ENCODE measurements at places on chromosomes 13 and 19.
A peak's percentile ranks its signal among the peaks of the same experiment; 100 is the strongest.

GRCh38 chr13:46720189-46720588 is 76.8 kb downstream of the ESD start:
- no peak for DNase-seq

GRCh38 chr13:74134777-74135325 is 647 bp upstream of the KLF12 start:
- DNase-seq = peak; percentile 65

GRCh38 chr19:17868669-17869068 is 3.1 kb upstream of the SLC5A5 start:
- DNase-seq = no peak

DNA sequence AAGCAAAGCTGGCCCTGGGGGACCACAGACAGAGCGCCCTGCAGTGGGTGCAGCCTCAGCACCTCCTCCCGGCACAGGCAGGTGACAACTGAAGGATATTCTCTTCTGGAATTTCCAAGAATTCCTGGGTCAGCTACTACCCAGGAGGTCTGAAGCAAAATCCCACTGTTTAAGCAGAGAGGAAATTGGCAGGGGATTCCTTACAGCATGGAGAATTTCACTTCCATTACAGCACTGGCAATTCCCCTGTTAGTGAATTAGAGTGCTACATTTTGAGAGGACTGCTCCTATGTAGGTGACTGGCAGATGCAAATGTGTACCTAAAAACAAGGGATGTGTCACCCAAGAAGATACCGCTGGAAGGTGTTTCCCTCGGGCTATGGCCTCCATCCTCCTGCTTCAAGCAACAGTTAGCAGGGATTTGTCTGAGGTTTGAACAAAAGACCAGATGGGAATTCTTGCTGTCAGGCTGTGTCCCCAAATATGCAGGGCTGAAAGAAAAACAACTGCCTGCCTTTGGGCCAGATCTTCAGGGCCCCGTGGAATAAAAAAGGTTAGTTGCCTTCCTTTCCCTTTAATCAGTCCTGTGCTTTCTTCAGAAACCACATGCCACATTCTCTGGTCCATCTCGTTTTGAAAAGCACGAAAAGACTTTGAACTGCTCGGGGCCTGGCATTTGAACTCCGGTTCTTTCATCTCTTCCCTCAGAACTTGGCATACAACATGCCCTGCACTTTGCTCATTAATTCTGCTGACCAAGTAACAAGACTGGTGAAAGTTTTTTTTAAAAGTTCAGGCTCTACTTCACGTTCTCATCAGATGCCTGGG is 296.4 kb downstream of the DNAJC15 start:
- no peak for DNase-seq

GRCh38 chr13:102376318-102376717 is 25.5 kb downstream of the FGF14 start:
- no peak for DNase-seq

GRCh38 chr13:42707048-42707447 is 74.3 kb upstream of the FAM216B start:
- DNase-seq = no peak

- DNase-seq = no peak
Observed at GRCh38 chr13:49840675-49841074, 48.2 kb upstream of the KPNA3 start.

DNA sequence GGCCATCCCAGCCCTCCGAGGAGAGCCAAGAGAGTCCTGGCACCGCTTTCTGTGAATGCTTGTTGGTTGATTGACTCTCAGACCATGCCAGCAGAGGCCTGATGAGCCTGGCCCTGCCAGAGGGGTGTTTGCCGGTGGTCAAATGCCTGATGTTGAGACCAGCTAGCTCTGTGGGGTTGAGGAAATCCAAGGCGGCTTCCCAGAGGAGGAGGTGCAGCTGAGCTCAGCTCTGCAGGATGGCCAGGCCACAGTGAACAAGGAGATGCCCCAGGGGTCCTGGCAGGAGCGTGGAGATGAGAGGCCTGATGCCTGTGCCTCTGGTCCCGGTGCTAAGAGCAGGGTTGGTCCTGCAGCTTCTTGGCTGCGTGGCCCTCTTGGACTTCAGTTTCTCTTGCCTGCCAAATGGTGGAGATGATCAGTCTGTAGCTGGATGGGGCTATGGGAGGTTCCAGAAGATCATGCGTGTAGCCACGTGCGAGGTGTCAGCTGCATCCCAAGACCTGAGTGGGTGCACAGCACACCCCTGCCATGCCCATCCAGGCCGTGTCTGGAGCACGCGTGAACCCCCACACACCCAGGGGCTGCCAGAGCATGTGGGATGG is 16.8 kb downstream of the NFIC start:
- no peak for DNase-seq

DNA sequence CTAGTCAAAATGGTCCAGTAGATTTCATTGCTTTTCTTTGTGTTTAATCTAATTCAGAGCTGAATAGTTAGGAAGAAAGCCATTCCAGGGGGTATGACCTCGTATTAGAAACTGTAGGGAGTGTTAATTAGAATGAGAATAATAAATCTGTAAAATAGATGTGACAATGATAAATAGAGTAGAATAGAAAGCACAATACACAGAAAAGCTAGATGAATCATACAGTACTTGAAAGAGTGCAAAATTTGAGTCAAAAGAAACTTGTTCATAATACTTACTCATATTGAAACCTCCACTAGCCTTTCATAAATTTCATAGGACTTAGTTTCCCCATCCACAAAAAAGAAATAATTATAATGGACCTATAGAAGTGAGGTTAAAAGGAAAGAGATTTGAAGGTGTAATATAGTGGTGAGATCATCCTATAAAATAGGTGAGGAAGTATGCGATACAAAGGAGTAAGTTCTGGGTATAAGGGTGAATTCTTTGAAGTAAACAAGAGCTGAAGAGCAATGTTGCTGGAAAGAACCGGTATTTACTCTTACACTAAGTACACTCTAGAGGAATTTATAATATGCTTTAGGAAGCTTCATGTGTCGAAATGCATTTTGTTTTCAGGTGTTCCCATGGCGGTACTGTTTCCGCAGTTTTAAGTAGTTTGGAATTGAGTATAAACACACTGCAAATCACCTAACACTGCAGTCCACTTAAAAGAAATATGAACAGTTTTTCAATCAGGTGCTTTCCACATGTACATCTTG is 21.9 kb downstream of the PCDH17 start:
- DNase-seq = no peak

DNA sequence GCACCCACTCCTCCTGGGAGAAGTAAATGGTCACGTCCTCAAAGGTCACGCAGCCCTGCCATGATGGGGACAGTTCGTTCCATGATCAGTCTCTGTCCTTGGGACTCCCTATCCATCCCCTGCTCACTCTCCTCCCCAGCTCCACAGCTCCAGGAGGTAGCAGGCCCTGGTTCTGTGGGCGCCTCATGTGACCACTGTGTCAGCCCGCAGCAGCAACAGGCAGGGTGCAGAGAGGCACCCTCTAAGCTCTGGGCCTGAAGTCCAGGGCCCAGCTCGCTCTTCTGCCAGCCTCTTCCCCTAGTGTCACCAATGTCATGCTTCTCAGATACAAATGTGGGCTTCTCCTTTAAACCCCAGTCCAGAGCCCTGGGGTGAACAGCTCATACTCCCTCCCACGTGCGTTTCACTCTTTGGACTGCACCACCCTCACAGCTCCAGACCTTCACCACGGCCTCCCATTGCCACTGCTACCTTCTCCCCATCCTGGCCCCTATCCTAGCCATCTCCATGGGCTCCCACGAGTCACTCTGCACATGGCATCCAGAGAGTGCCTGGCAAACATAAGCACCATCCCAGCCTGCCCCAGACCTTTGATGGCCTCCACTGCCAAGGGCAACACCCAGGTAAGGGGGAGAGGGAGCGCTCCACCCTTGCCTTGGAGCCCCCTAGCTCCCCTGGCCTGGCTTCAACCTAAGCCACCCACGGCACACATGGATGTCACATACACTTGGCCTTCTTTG is 2.9 kb downstream of the ZNF792 start:
- no peak for DNase-seq

DNA sequence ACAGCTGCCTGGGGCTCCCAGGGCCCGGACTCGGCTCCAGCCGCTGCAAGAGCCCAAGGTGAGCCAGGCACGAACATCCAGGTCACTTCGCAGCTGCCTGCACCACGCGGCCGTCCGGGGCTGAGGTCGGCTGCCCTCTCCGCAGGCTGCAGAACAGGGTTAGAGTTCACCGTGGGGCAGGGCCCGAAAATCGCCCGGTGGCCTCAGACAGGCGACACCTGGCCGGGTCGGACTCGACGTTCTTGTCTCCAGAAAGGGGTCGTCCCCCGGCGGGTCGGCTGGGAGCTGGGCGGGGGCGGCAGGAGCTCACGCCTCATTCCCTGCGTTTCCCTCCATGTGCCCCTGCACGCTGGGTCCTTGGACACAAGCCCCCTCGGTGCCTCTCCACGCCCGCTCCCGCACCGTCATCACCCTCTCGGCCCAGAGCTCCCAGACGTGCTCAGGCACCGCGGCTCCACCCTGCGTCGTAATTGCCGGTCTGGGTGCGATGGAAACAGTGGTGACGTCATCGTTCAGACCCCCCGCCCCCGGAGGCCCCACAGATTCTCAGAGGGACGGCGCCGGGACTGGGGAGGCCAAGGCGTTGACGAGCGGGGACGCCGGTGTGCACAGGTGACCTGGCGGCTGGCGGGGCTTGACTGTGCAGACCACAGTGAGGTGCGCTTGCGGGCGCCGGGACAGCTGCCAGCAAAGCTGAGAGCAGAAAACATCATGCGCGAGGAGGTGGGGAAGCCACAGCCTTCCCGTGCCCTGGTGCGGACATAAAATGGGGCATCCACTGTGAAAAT is 4.0 kb upstream of the GRIN3B start:
- peak; percentile 73 for DNase-seq

GRCh38 chr19:29641597-29641996 is 23.7 kb upstream of the PLEKHF1 start:
- DNase-seq = no peak

DNA sequence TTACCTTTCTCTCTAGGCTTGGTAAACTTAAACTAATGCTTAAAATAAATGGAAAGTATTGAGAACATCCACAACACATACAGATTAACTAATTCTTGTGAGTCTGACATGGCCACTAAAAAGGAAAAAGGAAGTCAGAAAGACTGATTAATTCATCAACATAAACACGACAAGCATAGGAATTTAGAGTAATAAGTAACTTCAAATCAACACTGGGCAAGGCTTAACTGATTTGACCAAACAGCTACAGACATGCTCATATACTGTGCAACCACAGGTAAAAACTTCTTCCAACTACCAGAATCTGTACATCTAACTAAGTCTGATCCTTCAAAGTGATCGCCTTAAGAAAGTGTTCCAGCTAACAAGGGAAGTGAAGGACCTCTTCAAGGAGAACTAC is 20.5 kb downstream of the UGGT2 start:
- no peak for DNase-seq

- DNase-seq = no peak
Observed at GRCh38 chr19:5078182-5078581, 109.3 kb downstream of the KDM4B start.

GRCh38 chr19:41264581-41265394 is 616 bp downstream of the HNRNPUL1 start:
- DNase-seq = peak; percentile 31

- DNase-seq = no peak
Observed at GRCh38 chr19:30695171-30695875, 323.1 kb downstream of the ZNF536 start.

DNA sequence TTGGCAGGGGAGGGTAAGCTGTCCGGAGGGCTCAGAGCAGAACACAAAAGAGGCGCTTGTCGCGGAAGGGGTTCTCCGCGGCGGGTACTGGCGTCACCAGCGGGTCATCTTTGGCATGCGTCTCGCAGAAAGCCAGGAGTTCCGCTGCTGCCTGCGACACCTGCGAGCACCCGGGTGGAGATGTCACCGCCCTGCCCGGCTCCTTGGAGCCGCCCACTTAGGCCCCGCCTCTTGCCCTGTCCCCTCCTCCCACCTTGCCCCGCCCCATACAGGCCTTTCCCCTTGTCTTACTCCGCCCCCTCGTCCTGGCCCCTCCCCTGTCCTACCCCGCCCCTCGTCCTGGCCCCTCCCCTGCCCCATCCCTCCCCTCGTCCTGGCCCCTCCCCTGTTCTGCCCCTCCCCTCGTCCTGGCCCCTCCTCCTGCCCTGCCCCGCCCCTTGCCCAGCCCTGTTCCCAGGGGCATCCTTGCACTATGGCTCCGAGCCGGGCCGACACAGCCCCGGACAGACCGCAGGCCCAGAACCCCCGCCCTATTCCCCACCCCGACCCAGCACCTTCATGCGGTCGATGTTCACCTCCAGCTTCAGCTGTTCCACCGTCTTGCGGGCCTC is 1.9 kb downstream of the GNG8 start:
- peak; percentile 96 for DNase-seq

DNA sequence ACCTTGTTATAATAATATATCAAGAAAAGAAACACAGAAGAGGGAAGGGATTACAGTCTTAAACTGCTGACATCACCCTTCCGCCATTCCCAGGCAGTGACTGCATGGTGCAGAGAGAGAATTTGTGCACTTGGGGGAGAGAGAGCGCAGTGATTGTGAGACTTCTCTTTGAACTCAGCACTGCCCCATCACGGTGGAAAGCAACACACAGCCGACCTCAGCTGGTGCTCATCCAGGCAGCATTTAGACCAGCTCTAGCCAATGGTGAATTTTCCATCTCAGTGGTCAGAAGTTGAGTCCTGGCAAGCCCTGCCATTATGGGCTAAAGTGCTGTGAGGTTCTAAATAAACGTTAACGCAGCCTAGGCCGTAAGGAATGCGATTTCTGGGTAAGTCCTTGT is 1681.5 kb downstream of the EFNB2 start:
- no peak for DNase-seq

GRCh38 chr19:46408664-46409039 is 4.7 kb downstream of the CCDC8 start:
- DNase-seq = no peak

DNA sequence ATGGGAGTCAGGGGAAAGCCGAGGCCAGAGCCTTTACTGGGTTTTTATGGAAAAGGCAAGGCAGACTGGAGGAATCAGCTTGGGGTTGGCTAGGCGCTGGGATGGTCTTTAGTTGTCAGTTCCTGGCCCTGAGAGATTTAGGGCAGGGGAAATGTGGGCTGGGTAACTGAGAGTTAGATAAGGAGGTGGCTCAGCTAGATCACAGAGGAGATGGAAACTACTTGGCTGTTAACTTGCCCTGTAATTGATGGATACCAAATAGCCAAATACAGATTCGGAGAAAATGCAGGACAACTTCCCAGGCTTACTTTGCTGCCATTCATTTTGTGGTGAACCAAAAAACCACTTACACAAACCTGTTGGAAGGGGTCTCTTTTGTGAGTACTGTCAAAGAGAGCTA is 54.0 kb downstream of the LRCH1 start:
- no peak for DNase-seq

GRCh38 chr13:19591864-19592263 is 30.5 kb upstream of the TPTE2 start:
- DNase-seq = no peak

- DNase-seq = no peak
Observed at GRCh38 chr19:13091400-13092157, 11.1 kb downstream of the LYL1 start.
